M059J (cell line): ENCODE measurements at places on chromosomes 7 and 10. TPM values are rescaled to one million over a fixed set of nuclear protein-coding genes. Genes with fewer than 3 reads are reported as not detected.

ACBD7 gene
- total RNA-seq, result 0.64 and 5.8 TPM in 2 replicates

CCDC7 gene
- 1.1 and 1.8 TPM in 2 replicates for total RNA-seq

TBX20 gene
- total RNA-seq, result 2.1 and 4.3 TPM in 2 replicates

FAM25A gene
- total RNA-seq, result not detected in 2 replicates

PNLIP gene
- not detected in 2 replicates for total RNA-seq

MORN4 gene
- 3.8 and 5.9 TPM in 2 replicates for total RNA-seq

HACD1 gene
- total RNA-seq, result 32.0 and 37.5 TPM in 2 replicates

SLC26A3 gene
- not detected in 2 replicates for total RNA-seq

ZNF679 gene
- not detected in 2 replicates for total RNA-seq

DNAJC2 gene
- 24.7 and 25.3 TPM in 2 replicates for total RNA-seq

BAZ1B gene
- 50.3 and 87.8 TPM in 2 replicates for total RNA-seq

MEST gene
- total RNA-seq, result 177 and 196 TPM in 2 replicates

SNX10 gene
- 8.6 and 10.2 TPM in 2 replicates for total RNA-seq

PPP1R9A gene
- total RNA-seq, result 0.25 and 0.69 TPM in 2 replicates

ATOH7 gene
- 0.07 TPM in 1 of 2 replicates, not detected in the other for total RNA-seq

CALCR gene
- not detected in 2 replicates for total RNA-seq
